Osteoblast (primary cell): ENCODE measurements at places on chromosomes 5 and 9.

DNA sequence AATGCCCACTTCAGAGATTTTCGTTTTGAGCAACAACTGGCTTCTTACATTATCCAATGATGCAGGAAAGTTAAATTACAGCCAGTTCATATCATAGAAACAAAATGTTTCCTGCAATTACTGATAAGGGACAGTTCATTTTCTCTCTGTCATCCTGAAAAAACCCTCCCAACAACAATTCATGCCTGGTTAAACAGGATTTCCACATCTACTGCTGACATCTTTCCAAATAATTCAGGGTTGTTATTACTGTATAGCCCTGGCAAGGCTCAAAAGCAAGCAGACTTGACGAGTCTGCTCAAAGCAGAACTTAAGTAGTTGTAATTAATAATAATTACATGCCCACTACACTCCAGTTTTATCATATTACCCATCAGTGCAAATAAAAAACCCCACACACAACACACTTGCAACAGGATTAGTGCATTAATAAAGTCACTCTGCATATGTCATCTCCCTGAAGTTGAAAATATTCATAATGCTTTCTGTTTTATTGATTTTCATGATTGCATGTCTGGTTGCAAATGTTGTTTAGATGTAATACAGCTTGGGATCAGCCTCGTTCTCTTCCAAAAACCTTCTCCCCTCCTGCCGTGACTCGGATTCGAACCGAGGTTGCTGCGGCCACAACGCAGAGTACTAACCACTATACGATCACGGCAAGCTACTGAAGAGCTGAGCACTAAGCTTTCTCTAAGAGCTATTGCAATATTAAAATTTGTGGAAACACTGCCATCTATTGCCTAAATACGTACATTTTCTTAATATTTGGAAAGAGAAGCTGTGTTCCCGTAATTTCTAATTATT lies 119.6 kb upstream of the NFIB start:
- DNase-seq, result no peak

GRCh38 chr9:36088020-36088419 lies 48.5 kb upstream of the GLIPR2 start:
- DNase-seq, result no peak

GRCh38 chr9:117411547-117411946 lies 3.3 kb downstream of the ASTN2 start:
- peak; percentile 92 for DNase-seq

DNA sequence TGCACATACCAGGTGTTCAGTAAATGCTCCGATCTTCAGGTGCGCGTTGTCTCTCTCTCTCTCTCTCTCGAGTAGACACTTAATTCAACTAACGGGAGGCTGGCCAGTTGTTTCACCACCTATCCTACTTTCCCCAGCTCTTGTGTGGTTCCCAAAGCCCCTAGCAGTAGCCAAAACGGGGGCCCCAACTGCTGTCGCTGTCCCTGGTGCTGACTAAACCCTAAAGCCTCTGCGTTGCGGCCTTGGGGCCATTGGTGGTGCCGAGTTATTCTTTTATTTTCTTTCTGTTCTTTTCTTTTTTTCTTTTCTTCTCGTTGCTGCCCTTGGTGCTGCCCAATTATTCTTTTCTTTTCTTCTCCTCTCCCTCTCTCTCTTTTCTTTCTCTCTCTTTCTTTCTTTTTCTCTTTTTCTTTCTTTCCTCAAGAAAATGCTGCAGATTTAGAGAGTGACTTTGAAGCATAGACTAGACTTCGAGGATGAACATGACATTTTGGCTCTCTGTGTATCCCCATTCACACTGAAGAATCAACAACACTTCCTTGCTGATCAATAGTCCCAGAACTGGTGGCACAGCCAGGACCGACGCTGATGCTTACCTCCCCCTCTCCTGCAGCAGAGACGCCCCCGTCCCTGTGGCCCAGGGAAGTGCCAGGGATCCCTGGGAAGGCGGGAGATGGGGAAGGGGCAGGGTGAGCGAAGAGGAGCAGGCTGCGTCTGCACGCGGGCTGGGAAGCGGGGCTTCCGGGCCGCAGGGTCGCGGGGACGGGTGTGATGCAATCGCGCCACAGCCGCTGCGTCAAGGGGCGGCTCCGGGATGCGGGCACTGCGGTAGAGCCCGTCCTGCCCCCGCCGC lies at the start of gene FBLL1:
FBLL1 (plus strand) TSS at position 785 of the 853 bp plus-strand sequence. CDS start 200 bp downstream, outside the sequence.
- peak; percentile 94 for DNase-seq

GRCh38 chr5:175059687-175060211 lies 335.4 kb downstream of the MSX2 start:
- DNase-seq, result no peak

DNA sequence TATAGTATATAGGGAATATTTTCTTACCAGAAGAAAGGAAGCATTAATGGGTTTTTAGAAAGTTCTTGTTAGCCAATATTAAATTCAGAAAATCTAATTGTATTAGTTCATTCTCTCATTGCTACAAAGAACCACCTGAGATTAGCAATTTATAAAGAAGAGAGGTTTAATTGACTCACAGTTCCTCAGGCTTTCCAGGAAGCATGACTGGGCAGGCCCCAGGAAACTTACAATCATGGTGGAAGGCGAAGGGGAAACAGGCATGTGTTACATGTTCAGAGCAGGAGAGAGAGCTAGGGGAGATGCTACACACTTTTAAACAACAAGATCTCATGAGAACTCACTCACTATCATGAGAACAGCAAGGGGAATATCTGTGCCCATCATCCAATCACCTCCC lies 304.0 kb upstream of the CDH12 start:
- DNase-seq, result no peak
